ENCODE measurements at places on chromosomes 6 and 20. TPM values are rescaled to one million over a fixed set of nuclear protein-coding genes. Genes with fewer than 3 reads are reported as not detected.

- no peak for DNase-seq
These were observed 17.8 kb downstream of the TMEM30A start for GRCh38 chr6:75266716-75267291.

DNA sequence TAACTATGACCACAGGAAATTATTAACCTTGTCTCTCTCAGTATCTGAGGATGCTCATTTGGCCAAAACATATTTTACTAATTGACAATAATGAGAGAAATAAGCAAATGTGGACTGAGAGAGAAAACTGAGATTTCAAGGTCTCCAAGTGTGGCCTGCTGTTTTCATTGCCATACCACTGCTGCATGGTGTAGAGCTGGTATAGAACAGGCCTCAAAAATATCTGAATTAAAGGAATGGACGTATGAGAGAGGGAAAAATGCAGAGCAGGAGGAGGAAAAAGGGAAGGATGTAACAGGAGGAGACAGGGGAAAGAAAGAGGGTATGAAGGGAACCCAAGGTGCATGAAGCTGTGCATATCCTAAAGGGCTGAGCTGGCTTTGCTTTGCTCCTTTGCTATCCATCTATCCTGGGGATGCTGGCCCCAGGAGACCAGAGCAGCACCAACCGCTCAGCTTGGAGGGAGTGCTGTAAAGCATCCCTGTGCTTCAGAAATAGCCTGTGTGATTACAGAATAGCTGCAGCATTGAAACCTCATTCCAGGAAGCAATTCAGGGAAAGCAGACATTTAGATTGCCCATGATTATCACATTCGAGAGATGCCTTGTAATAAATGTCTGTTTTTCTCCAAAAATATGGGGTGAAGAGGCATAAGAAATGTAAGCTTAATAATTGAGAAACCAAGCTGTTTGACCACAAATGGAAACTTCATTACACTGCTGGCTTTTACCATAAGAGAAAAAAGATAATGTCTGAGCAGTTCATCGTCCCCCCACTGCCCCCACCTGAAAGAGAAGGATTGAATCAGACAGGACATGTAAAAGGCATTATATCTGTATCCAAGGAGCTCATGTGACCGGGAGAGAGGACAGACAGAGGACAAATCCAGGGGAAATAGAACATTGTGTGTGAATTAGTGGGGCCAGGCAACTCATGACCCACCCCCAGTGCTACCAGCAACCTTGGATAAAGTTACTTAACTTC, 80.6 kb downstream of the F13A1 start:
- DNase-seq: no peak

- no peak for DNase-seq
These were observed 49.4 kb upstream of the SLC22A23 start for GRCh38 chr6:3506200-3506599.

DNA sequence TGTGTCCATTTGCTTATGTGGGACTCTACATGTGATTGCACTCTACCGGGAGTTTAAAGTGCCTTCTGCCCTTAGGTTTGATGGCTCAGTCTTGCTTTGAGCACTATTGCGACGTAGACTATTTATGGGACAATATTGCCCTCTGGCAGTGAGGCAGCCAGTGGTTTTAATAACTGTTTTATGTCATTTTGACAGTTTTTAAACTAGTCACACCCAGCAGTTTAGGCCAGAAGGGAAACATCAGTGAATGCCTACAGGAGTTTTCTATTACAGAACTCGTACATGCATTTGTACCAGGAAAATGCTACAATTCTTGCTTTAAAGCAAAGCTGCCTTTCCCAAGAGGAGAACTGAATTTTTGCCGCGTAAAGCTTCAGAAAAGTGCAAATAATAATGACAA, 813.7 kb downstream of the KIF16B start:
- DNase-seq: no peak

DNA sequence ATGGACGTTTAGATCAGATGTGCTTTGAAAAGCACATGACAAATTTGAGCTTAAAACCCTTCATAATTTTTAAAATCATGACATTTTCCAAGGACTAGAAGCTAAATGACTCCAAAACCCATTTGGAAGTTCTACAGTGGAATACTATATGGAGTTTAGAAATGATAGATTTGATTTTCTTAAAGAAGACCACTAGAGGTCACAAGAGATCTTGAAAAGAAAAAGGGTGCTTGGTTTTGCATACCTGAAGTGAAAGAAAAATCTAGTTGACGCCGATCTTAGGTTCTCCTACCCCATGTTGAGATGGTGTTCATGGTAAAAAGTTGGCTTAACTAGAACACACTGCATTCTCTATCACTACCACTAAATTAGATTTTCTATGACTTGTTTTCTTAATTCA, 31.5 kb downstream of the CFAP61 start:
- no peak for DNase-seq

DNA sequence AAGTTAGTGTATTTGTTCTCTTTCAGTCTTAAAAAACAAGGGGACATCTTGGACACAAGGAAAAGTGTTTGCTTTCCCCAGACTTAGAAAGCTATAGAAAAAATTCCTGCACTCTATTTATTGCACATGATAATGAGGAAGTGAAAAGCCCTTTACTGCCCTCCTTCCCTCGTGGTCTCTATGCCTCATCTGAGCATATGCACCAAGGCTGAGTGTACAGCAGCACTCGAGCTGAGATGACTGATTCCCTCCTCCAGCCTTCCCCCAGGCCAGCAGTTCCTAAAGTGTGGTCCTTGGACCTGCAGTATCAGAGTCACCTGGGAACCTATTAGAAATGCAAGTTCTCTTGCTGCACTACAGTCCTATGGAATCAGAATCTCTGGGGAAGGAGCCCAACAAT, 14.3 kb upstream of the LAMP5 start:
- no peak for DNase-seq

GRCh38 chr6:7424967-7425807, 35.6 kb downstream of the RIOK1 start:
- DNase-seq: no peak

DNA sequence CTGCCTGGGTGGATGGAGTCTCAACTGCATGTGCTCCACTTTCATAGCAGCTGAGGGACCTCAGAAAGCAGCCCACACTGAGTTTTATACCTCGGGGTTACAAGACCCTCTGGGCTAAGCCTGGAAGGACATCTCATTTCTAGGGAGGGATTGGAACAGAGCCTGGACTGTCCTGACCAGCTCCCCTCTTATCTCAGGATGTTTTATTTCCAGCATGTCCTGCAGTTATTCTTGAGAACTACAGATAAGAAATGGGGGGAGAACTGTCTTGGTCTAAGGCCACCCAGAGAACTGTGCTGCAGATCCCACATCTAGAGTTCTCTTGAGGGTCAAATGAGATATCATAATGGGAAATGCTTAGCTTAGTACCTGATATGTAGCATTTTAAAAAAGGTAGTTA, 97.3 kb upstream of the CHD6 start:
- no peak for DNase-seq

DNA sequence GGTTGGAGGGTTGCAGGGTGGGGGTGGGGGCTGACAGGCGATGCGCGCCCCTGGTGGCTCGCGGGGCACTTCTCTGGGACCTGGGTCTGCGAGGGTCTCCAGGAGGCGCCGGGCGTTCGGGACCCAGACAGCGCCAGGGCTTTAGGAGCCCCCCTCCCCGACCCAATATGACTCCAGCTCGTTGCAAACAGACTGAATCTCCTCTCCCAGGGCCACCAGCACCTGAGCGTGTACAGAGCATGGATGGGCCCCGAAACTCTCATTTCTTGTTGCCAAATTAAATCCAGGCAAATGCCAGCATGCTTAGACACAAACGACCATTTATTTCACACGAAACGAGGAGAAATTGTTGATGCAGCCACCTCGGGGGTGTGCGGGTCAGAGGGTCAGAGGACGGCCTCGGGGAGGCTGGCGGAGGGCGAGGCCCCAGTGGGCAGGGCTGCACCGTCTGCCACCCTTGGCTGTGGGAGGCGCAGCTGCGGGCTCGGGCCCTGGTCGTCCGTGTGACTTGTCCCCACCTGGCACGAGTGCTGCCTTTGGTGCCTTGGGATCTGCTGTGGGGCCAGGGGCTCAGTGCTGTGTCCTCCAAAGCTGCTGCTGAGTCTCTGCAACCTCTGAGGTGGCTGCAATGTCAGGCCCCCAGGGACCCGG, 20.9 kb upstream of the GATA5 start:
- peak; percentile 24 for DNase-seq

DNA sequence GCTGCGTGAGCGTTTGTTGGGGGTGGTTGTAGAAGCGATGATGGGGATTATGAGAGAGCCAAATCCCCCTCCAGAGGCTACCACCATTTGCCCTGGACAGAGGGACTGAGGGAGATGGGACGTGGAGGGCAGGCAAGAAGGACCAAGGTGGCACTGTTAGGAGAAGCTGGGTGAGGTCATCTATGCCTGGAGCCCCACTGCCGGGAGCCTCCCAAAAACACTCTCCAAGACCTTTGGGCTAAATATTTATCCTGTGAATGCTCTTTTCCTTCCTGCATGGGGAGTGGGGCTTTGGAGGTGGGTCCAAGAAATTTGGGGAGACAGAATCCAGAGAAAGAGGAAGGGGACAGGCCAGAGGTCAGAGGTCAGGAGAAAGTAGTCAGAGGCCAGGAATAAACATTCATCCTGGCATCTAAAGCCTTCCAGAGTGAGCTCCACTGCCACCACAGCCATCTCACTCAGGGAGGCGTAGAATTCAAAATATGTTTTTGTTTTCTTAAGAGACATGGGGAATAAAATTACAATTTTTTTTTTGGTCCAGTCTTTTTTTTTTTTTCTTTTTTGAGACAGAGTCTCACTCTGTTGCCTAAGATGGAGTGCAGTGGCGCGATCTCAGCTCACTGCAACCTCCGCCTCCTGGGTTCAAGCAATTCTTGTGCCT, 17.8 kb upstream of the PTGIS start:
- no peak for DNase-seq

DNA sequence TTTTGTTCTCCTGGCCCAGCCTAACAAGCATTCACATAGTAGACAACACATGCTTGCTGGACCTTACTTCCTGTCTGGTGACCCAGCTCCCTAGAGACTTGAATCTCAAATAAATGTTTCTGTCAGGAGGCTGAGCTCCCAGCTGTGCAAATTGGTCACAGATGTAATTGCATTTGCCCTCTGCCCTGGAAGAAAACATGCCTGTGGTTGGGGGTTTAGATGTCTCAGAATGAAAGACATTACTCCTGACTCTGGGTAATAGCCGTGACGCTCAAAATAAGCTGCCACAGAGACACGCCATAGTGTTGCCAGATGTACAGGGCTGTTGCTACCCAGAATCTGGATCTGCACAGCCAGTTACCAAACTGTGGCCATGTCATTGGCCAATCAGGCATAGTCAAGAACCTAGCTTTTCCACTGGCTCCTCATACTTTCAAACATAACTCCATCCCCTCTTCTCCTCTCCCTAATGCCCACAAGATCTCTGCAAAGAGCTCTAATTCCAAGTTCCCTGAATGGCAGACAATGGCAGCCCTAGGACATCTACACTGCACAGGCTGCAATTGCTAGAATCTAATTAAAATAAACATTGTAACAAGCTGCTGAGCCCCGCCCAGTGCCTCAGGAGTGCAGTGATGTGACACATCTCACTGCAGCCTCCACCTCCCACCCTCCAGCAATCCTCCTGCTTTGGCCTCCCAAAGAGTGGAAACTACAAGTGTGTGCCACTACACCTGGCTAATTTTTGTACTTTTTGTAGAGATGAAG, 32.8 kb upstream of the GMPR start:
- DNase-seq: no peak

DNA sequence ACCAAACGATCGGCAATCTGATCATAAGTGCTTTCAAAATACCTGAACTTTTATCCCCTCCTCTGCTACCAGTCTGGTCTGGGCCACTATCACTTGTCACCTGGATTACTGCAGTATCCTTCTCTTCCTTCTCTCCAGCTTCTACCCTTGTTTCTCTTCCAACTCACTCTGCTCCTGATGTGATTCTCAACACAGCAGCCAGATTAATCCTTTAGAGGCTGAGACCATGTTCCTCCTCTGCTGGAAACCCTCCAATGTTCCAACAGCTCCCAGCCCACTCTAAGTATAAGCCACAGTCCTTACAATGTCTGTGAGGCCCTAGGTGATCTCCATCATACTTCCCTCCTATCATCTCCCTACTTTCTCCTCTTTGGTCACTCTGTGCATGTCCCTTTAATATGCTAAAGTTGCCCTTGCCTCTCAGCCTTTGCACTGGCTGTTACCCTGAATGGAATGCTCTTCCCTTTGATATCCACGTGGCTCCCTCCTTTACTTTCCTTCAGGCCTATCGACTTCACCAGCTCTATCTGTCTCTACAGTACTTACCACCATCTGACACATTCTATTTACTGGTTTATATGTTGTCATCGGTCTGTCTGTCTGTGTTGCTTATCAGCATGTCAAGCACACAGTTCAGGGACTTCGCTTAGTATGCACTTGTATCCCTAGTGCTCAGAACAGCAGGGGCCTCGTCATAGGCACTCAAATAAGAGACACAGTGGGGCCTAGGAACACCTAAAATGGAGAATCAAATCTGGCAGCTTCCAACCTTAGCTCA, 35.0 kb upstream of the RNF24 start:
- no peak for DNase-seq

DNA sequence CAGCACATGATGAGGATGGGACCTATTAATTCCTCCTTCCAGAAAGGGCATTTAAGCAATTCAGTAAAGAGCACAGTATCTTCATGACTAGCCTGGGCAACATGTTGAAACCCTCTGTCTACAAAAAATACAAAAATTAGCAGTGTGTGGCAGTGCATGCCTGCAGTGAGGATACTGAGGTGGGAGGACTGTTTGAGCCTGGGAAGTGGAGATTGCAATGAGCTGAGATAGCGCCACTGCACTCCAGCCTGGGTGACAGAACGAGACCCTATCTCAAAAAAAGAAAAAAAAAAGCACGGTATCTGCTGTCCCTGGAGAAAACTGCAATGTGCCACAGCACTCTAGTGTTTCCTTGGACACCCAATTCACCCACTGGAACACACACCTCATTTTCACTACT, 18.4 kb downstream of the SAMD3 start:
- no peak for DNase-seq

GRCh38 chr6:42141603-42142117, 760 bp downstream of the C6orf132 start:
- no peak for DNase-seq

GRCh38 chr20:57756213-57756612, 46.4 kb upstream of the PMEPA1 start:
- no peak for DNase-seq

GRCh38 chr20:35607003-35607735, 8.5 kb upstream of the SPAG4 start:
- no peak for DNase-seq

The MLIP gene
- total RNA-seq: not detected

The FOXP4 gene
- 28.2 TPM for total RNA-seq

The LY6G5C gene
- 3.1 TPM for total RNA-seq

The PTCRA gene
- total RNA-seq: not detected

The GABRR2 gene
- total RNA-seq: not detected

The TTK gene
- 10.9 TPM for total RNA-seq

The ZHX3 gene
- 11.9 TPM for total RNA-seq

The RWDD2A gene
- 0.68 TPM for total RNA-seq

The RSPH4A gene
- 0.29 TPM for total RNA-seq
